Inflammatory macrophage treated with lipopolysaccharide for 4 hours (primary cell): ENCODE measurements at places on chromosomes 5 and 9.

DNA sequence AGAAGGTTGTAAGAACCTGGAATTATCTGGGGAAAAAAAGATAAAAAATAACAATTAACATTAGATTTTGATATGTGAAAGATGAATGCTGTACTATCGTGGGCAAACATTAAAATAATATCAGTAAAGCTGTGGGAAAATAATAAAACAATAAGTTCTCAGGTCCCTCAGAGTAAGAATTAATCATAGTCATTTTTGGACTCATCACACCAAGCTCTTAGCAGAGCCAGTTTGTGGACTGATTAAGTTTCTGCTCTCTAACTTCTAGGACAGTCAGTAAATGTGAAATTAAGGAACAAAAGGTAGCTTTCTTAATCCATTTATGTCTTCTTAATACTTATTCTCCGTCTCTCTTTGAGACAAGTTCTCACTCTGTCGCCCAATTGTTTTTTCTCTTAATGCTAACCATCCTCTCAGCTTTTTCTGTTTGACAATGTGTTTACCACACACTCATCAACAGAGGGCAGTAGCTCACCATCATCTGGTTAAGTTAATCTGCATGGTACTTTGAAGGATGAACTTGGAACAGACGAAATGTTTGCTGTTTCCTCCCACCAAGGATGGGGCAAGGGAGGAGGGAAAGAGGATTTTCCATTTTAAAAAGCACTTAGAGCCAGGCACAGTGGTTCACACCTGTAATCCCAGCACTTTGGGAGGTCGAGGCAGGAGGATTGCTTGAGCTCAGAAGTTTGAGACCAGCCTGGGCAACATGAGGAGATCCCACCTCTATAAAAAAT is 5.3 kb upstream of the ACO1 start:
- DNase-seq: peak; percentile 76

- DNase-seq: no peak
Measured at GRCh38 chr5:9316041-9316440, 229.8 kb downstream of the SEMA5A start.

DNA sequence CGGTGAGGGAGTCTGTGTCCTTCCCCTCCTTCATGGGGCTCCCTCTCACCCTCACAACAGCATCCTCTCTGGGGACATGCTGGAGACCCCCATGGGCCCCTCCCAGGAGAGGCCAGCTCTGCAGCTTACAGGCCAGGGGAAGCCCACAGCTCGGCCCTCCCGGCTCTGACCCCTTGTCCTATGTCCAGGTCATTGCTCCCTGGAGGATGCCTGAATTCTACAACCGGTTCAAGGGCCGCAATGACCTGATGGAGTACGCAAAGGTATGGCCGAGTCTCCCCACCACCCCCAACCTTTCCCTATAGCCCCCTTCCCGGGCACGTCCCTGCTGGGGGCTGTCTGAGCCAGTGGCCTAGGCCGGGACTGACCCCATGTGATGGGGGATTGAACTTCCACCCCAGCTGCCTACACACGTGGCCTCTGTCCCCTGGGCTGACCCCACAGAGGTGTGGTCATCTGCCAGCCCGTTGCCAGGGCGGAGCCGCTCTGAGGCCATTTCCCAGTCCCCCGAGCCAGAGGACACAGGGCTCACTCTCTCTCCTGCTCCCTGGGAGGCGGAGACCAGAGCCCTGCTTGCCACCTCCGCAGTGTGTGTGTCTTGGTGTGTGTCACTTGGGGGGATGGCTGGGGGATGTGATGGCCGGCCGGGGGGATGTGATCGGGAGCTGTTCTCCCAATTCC is 21.9 kb downstream of the ASS1 start:
- no peak for DNase-seq

GRCh38 chr9:84315278-84315877 is 25.2 kb downstream of the SLC28A3 start:
- DNase-seq: peak; percentile 69

- DNase-seq: no peak
Measured at GRCh38 chr5:9667906-9668305, 37.8 kb upstream of the TAS2R1 start.

- peak; percentile 90 for DNase-seq
Measured at GRCh38 chr9:36731068-36731956, 158.6 kb downstream of the MELK start.

DNA sequence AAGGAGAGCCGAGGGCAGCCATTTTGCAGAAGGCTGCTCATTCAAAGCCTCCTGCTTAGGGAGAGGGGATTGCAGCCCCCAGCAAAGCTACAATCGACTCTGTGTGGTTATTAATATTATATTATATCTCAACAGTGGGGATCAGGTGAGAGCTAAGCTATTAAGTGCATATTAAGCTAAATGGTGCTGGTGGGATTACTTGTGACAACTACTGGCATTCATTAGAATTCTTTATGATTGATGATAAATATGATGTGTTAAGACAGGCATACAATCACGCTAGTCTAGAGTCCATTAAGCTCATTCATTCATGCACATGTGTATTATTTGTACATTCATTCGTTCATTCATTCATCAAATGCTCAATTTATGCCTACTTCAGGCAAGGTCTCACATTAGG is 23.0 kb downstream of the COL15A1 start:
- DNase-seq: no peak

DNA sequence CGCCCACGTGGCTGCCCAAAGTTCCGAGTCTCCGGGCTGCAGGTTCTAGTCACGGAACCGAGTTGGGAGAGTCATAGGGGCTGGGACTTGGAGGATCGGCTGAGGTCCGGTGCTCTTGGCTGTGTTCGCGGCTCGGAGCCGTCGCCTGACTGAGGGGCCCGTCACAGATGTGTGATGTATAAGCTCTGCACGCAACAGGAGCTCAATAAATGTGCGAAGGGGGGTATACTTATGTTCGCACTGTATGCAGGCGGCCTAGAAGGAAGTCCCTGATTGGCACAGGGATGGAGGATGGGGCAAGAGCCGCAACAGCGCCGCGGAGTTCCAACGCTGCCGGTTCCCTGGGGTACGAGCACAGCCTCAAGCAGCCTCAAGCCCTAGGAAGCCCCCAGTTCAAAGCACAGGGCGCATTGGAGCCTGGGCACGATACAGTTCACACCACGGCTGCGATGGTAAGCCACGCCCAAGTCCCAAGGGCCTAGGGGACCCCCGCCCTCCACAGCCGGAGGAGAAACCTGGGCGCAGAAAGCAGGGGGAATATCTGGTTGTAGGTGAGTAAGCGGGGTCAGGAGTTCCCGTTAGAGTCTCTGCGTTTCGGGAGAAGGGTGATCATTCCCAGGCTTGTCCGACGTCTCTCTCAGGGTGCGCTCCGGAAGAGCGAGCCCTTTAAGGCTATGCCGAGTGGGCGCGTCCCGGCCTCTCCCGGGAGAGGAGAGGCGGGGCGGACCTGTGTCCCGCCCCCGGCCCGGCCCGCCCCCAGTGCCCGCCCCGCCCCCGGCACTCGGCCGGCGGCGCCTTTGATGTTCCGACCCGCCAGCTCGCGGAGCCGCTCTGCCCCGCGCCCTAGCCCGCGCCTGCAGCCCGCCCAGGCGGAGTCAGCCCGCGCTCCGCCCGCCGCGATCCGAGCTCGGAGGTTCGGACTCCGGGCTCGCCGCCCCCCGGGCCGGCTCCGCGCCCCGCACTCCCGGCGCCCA is at the start of gene TCF7:
TCF7 (plus strand) TSS at position 780 of the 974 bp plus-strand sequence. CDS start 226 bp downstream, outside the sequence.
- DNase-seq: peak; percentile 80
